ENCODE measurements at places on chromosomes 12 and 14.

GRCh38 chr12:54395545-54395944 lies 11.0 kb upstream of the ZNF385A start:
- no peak for DNase-seq

- DNase-seq: no peak
Observed at GRCh38 chr12:58242796-58243630, 301.6 kb downstream of the ATP23 start.

DNA sequence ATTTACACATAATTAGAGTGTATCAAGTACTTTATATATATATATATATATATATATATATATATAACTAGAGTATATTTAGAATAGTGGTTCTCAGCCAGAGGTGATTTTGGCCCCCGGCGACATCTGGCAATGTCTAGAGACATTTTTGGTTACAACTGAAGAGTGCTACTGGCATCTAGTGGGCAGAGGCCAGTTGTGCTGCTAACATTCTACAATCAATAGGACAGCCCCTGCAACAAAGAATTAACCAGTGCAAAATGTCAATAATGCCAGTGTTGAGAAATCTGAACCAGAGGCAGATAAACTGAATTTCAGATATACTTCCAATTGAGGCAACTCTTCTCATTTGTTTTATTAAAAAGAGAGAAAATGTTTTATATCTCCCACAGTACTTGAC lies 8.9 kb downstream of the GTF2A1 start:
- DNase-seq: no peak

DNA sequence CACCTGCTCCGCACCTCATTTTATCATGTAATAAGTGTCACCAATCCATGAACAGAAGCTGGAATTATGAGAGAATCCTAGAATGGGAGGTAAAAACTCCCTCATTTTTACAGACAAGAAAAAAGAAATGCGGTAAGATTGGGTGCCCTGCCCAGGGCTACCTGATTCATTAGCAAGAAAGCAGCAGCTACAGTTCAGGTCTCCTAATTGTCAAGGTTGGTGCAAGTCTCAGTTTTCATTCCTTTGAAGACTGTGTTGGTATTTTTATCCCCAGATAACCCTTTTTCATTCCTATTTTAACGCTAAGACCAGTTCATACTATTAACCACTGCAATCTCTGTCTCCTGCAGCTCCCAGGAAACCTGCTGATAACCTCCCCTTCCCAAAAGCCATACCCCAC lies 6.9 kb downstream of the DUSP6 start:
- no peak for DNase-seq

DNA sequence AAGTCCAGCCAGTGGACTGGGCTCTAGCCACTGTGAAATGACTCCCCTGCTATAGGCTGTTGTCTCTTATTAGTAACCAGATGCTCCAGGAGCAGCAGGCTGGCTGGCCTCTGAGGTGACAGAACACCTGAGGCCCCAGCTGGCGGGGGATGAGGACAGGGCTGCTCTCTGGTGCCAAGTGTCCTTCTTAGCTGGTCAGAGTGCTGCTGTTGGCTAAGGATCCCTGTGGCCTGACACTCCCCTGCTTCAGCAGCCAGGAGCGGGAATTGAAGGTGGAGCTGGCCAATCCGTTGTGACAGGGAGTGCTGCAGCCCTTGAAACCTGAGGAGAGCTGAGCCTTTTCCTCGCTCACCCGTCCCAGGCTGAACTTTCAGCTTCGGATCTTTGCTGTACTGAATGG lies 30.7 kb downstream of the TMEM229B start:
- DNase-seq: no peak

DNA sequence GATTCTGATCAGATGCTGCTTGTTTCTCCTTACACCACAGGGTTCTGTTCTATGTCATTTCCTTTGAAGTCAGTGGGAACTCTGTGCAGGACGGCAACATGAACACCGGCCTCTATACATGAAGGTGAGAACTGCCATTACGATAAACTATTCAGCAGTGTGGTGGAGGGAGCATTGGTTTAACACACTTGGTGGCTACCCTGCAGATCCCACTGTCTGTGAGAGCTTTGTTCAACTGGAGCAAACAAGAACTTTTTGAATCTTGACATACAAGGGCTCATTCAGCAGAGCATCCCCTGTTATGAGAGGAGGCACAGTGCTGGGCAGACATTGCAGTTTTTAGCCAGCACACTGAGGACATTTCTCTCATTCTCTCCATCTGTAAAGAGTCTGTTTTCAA lies 10.7 kb upstream of the FRS2 start:
- no peak for DNase-seq

GRCh38 chr12:82299319-82300025 lies 58.7 kb downstream of the CCDC59 start:
- no peak for DNase-seq

GRCh38 chr12:108564724-108565123 lies 2.3 kb downstream of the ISCU start:
- DNase-seq: no peak

GRCh38 chr12:63967358-63968145 lies 123.1 kb downstream of the SRGAP1 start:
- no peak for DNase-seq

DNA sequence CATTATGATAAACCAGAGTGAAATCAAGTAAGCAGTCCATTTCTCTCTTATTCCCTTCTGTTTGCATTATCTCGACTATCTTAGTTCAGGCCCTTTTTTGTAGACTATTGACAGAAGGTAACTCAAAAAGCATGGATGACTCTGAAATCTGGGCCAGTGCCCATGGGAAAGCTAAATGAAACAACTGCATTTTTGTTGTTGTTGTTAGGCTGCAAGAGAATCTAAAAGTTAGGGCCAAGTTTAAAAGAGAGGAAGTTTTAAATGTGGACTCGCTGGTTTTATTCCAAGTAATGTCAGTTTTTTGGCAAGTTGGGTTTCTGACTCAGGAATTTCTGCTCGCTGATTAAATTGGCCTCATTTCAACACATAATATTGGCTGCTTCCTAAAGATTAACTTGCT lies 201.1 kb downstream of the PIK3C2G start:
- peak; percentile 50 for DNase-seq

DNA sequence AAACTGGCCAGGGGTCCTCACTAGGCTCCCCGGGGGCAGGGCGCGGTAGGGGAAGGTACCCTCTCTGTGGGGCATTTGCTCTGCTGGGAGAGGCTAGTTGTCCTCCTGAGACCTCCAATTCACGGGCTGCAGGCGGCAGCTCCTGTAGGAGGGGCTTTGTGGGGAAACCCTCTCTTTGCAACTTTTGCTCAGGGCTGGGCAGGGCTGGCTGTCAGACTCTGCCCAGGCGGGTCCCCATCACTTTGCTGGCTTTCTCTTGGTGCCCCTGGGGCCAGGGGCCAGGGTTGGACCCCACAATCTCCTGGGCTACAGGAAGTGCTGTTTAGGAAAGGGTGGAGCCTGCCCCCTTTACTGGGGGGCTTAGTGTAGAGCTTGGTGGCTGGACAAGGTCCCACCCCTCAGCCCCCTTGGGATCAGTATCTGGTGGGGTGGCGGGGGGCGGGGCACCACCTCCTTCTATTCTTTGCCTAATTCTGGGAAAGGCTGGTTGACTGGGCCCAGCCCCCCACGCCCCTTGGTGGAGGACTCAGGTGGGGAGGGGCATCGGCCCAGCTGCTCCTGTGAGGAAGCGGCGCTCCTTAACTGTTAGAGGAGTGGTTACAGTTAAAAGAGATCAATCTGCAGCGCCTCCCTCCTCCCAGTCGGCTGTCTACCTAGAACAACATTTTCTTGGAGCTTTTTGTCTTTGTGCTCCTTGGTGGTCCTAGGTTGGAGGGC lies 918.7 kb downstream of the AACS start:
- no peak for DNase-seq

DNA sequence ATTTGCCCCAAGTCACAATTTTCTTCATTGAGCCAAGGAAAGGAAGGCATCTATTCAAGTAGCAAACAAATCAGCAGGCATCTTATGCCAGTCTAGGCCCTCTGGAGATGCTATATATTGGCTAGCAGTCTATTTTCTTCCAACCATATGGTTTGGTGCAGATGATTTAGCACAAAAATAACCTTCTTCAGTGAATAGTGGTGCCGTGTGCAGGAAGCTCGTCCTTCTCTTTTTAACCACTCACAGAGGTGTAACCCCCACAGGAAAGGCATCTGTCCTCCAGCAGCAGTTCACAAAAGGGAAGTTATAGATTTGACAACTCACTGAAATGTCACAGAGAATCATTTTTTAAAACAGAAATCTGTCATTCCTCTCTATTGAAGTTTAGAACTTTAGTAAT lies 445.7 kb upstream of the SYT1 start:
- no peak for DNase-seq

- DNase-seq: no peak
Observed at GRCh38 chr12:122167356-122167925, 6.6 kb downstream of the IL31 start.

DNA sequence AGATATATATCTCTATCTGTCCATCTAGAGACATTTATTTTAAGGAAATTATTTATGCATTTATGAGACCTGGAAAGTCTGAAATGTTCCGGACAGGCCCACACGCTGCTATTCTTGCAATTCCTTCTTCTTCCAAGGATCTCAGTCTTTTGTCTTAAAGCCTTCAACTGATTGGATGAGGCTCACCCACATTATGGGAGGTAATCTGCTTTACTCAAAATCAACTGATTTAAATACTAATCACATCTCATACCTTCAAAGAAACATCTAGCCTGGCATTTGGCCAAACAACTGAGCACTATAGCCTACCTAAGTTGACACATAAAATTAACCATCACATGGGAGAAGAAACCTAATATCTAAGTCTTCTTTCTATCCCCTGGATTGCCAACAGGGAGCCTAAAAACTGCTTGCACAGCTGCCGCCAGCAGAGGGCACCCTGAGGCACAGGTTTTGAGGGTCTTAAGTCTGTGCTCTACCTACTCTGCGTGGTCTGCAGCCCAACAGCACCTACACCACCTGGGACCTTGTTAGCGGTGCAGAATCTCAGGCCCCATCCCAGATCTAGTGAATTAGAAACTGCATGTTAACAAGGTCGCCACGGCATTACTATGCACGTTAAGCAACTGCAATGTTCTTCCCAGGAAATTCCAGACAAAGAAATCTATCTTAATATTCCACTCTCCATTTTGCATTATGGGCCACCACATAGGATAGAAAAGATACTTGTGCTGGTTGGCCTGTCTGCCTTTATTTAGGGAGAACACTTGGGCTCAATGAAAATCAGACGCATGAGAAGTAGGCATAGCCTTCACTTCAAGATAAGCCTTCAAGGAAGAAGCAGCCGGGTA lies 249.7 kb downstream of the FOXG1 start:
- no peak for DNase-seq

DNA sequence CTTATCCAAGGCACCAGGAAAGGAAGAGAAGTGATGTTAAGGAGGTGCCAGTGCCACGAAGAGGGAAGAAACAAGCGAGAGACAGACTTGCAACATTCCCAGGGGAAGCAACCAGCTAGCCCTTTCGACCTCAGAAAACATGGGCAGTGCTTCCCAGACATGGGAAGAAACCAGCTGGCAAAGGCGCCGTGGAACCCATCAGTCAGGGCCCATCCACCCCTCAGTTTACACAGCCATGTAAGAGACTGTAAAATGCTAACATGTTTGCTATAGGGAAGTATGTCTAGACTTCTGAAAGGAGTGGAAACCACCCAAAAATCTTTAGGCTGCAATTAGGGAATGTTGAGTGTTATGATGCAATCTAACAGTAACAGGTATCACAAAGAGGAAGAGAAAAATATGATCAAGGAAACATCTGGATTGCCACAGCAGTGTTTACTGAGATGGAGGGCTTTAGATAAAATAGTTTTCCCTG lies 26.3 kb downstream of the ANAPC5 start:
- no peak for DNase-seq

DNA sequence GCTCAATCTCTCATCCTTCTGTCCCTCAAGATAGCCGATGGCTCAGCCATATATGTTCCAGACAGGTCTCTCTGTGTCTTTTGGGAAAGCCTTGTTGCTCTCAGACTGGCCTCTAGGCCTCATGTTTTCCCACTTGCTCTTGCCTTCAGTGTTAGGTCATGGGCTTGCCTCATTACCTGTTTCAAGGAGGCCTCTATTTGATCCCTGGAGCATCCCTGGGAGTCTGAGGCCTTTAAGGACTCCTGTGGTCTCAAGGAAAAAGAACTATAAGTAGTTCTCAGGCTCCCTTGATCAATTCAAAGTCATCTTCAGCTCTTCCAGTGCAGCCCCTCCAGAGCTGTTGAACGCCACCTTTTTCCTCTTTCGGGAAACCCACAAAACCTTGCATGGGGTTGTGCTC lies 47.9 kb downstream of the NTF3 start:
- no peak for DNase-seq

DNA sequence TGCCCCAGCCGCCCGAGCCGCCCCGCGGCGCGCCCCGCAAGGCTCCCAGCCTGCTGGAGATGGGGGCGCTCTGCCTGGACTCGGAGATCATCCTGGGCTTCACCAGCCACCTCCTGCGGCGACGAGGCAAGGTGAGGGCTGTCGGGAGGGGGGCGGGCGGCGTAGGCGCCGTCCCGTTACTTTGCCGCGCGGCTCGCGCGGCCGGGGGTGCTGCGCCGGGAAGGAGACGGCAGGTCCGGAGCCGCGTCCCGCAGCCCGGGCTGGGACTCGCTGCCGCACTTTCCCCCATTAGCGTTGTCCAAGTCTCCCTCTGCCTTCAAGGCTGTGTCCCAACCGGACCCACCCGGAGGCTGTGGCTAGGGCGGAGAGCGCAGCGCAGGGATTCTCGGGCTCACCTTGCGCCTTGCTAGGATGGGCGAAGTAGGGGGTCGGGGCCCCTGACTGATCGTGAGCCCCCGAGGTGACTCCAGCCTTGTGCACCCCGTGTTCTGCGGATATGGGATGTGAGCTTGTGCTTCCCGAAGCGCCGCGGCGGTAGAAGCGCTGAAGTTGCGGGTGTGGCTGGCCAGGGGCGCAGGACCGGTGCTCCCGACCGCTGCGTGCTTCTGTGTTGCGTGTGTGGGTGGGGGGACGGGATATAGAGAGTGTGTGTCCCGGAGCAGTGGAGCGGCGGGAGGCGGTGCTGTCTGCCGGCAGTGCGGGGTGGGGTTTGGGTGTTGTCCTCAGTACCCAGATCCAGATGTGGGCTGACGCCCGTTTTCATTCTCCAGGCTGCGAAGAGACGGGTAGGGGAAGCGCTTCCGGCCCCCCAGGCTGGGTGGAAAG lies 1.7 kb upstream of the KIF26A start:
- DNase-seq: no peak

DNA sequence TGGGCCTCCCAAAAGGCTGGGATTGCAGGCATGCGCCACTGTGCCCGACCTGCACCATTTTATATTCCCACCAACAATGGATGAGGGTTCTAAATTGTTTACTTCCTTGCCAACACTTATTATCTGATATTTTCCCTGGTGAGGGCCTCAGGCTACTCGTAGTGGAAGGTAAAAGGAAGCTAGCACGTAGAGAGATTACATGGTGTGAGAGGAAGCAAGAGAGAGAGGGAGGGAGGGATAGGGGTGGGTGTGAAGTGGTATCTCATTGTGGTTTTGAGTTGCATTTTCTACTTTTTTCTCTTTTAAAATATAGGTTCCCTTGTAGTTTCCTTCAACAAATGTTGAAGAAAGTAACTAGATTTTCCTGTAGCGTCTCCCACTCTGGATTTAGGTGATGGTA lies 30.9 kb downstream of the MYO1H start:
- no peak for DNase-seq
